ENCODE measurements at places on chromosomes 2 and 18.

DNA sequence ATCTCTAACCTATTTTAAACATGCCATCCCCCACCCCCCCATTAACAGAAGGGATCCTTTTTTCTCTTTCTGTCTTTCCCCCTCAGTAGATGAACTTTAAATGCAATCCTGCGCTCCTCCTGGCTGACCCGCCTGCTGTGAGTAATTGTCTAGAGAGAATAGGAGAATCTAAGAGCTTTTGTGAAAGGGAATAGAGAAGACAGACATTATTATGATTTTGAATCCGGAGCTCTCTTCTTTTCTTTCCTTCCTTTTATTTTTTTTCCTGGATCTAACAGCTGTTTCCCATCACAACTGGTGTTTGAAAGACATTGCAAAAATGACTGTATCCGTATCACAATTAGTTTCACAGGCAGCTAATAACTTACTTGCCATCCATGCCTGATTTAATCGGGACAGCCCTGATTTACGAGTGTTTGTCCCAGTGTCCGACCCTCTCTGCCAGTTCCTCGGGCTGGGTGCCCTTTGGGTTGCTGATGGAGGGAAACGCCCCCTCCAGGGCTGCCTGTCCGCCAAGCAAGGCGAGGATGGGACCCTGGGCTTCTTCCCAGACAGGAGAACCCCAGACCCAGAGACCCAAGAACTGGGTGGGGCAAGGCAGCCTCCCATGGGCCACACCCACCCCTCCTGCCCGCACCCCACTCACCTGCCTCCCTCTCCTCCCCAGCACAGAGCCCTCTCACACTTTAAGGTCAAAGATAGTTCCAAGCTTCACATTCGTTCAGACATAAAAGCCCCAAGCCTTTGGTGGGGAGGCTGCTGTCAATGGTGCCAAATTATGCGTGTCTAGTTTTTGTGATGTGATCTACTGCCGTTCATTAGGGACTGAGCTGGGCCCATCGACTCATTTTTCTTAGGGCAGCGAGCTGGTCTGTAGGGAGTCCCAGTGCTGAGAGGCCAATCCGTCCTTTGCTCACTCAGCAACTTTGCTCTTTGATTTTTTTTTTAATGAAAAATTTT lies 231.7 kb downstream of the ZNF516 start:
- DNase-seq = no peak

- DNase-seq = no peak
Measured at GRCh38 chr2:235709124-235709813, 215.4 kb downstream of the AGAP1 start.

DNA sequence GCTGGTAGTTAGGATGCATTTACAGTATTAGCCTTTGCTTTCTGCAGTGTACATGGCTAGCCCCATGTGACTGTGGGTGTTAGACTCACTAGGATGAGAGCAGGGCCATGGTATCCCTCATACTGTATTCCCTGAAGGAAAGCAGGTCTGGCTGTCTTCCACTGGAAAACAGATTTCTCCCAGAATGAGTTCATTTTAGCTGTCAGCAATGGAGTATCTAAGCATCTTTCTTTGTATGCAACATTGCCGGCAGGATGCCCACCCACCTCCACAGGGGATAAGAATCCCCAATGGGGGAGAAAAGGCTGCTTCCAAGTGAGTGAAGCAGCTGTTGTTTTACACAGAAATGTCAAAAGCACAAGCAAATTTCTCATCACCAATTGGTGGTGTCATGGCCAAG lies 142.7 kb upstream of the KLHL14 start:
- no peak for DNase-seq

DNA sequence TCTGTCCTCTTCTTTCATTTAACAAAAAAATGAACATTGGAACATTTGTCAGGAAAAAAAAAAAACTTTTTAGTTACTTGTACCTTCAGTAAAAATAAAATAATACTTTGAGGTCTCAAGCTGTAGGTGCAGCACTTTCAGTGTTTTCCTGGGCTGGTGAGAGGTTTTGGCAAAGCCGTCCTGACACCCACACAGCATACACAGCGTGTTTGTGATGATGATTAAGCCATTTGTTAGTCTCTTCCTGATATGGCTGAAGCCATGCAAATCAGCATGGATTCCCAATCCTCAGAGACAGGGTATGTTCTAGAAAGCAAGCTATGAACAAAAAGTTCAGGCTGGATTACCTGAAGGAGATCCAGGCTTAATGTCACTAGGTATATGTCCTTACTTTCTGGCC lies 236.8 kb downstream of the ZNF516 start:
- DNase-seq = no peak

DNA sequence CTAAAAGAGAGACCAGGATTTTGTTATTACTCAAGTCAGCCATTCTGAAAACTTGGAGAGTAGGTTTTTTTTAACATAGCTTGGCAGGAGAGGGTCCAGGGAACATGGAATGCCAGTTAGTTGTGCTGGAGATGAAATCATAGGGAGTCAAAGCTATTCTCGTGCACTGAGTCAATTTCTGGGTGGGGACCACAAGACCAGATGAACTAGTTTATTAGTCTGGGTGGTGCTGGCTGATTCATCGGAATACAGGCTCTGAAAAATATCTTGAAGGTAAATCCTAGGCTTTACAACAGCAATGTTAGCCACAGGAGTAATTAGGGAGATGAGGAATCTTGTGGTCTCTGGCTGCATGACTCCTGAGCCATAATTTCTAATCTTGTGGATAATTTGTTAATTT lies 921.4 kb downstream of the TRIB2 start:
- DNase-seq = no peak

- no peak for DNase-seq
Measured at GRCh38 chr2:138997856-138998517, 217.8 kb upstream of the NXPH2 start.

DNA sequence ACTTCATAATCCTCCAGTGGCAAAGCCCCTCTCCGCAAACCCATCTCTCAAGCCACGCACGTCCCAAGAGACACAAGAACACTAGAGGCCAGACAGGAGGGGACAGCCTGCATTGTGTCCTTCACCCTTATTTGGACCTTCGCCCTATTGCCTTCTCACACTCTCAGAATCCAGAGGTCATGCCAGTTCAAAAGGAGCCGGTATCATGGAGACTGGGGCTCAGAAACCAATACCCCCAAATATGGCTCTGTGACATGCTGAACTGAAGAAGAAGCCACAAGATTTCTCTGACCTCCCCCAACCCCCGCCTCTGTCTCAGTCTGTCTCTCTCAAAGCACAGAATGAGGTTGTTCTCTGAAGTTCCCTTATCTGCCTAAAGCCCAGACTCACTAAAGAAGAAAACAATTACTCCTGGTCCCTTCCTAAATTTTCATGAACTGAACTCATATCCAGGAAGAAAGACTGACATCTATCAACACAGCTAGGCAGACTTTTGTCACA lies 19.2 kb upstream of the SPATA3 start:
- no peak for DNase-seq

- DNase-seq = peak; percentile 12
Measured at GRCh38 chr18:37674570-37674969, 109.0 kb upstream of the CELF4 start.

GRCh38 chr2:232291343-232291742 lies 87.2 kb upstream of the ALPP start:
- no peak for DNase-seq

DNA sequence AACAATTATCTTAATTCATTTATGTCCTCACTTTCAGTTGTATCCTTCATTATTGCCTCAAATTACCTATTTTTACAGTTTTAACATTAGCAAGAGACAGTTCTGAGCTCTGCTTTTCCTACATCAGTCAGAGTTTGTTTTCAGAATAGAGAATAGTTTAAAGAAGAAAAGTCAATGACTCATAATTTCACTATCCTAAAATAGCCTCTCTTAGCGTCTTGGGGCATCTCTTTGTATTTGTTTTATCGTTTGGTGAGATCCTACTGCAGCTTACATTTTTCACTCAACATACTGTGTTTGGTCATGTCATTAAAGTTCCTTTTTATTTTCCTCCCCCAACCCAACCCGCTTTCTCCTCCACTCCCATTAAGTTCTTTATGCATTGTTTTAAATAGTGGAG lies 3.8 kb downstream of the SEC11C start:
- no peak for DNase-seq

GRCh38 chr2:40401896-40402295 lies 50.0 kb downstream of the SLC8A1 start:
- DNase-seq = no peak

GRCh38 chr2:43225093-43225787 lies 1.2 kb downstream of the ZFP36L2 start:
- DNase-seq = peak; percentile 27

GRCh38 chr18:39299152-39299551 lies 1733.6 kb upstream of the CELF4 start:
- no peak for DNase-seq

GRCh38 chr2:74043345-74044329 lies 58.9 kb downstream of the TET3 start:
- no peak for DNase-seq

GRCh38 chr2:231371430-231372054 lies 24.0 kb upstream of the B3GNT7 start:
- DNase-seq = no peak

GRCh38 chr2:204108781-204109295 lies 172.3 kb downstream of the ICOS start:
- peak; percentile 1 for DNase-seq

GRCh38 chr2:169512525-169512924 lies 3.0 kb downstream of the KLHL41 start:
- no peak for DNase-seq

GRCh38 chr2:213086571-213086970 lies 64.8 kb downstream of the IKZF2 start:
- DNase-seq = no peak

DNA sequence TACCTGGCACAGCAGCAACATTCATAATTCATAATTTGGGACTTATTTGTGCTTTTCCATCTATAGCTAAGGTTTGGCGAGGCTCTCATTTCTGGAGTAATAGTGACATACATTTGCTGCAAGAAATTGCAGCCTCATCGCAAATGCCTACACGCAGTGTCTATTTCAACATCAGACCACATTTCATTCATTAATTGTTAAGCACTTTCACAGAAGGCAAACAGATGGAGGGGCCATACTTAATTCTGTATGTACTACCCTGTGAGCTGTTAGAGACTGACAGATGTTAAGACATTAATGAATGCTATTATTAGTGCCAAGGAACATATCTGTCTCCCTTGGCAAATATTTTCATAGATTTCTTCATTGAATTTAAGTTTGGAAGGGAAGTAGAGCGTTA lies 125.7 kb downstream of the UXS1 start:
- DNase-seq = no peak

DNA sequence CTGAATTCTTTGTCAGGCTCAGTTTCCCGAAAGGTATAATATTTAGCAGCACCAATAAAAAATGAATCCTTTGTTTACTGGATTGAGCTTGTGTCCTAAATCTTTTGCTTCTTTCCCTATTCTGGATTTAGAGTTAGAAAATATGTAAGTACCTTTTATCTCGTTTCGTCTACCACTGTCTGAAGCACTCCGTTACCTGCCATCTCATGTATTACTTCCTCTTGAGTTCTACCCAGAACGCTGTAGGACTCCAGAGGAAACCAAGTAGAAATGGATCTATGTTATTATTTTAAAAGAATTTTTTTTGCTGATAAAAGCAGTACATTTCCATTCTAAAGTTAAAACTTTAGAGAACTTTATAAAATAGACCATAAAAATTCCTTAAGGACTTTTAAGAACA lies 13.5 kb downstream of the ANKRD12 start:
- DNase-seq = no peak

DNA sequence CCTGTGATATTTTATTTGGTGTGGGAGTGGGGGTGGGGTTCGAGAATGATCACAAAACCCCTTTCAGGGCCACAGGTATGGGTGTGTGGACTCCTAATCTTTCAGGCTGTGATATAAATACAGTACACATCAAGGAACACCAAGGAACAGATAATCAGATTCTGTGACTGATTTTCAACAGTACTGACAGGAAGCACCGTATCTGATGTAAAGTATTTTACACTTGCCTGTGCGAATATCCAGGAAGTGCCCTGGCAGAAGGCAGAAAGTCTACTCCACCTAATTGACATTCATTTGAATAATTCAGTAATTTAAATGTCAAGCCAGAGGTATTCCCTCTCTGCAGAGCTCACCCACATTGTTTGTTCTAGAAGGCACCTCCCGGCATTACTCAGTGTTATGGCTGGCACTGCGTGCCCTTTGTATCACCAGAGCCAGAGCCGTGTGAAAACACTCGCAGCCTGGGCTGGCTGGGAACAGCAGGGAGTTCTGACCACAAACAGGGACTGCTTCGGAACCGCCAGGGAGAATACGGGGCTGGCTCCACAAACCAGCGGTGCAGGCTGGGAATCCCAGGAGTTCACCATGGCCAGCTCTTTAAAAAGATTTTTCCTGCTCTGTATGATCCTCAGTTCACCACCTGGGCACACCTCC lies 91.8 kb downstream of the ACVR1 start:
- DNase-seq = no peak

GRCh38 chr18:7190547-7191156 lies 40.2 kb upstream of the LRRC30 start:
- DNase-seq = no peak

DNA sequence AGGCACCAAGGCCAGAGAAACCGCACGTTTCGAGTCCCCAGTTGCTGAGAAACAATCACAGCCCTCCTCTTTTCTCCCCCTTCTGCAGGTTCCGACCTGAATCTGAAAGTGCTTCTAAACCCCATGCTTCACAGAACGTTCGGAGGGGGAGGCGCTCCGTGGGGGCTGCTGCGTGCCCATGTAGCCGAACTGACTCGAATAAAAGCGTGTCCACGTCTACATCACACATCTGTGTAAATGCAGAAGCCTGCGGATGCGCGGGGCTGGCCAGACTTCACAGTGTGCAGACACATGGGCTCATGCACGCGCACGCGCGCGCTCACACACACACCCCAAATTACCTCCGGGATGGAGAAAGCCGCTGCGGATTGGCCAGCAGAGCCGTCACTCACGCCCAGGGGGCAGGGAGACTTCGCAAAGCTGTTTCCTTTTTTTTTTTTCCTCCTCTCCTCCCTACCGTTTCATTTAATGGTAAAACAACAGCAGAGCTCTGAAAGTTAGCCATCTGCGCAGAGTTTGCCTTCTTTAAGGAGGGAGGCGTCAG lies 2.3 kb downstream of the ZNF516 start:
- peak; percentile 100 for DNase-seq

GRCh38 chr2:36480636-36481035 lies 117.3 kb downstream of the FEZ2 start:
- DNase-seq = peak; percentile 17

DNA sequence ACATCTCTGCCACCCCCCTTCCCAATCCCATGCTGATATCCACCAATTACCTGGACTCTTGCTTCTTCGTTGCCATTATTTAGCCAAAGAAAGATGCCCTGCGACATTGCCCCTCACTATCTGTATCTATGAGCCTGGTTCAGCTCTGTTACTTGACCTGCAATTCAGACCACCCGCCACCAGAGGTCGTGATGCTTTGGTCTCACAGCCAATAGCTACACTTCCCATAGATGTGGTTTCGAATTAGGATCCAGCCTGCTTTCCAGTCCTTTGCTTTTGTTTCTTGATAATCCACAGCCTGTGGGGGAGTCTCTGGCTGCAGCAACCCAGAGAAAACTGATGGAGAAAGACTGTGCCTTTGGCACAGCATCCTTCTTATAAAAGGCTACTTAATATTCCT lies 239.4 kb downstream of the KLHL29 start:
- peak; percentile 65 for DNase-seq

Measured in inflammatory macrophage treated with lipopolysaccharide for 1 hour (primary cell).